ENCODE measurements at places on chromosomes 6 and 20. TPM values are rescaled to one million over a fixed set of nuclear protein-coding genes. Genes with fewer than 3 reads are reported as not detected.

The CPXM1 gene
- total RNA-seq: 30.5 TPM

The ME1 gene
- 11.4 TPM for total RNA-seq

The ISM1 gene
- total RNA-seq: 11.2 TPM

The KIF25 gene
- not detected for total RNA-seq

The MRAP2 gene
- 5.6 TPM for total RNA-seq

The AMD1 gene
- total RNA-seq: 79.7 TPM

The RAB22A gene
- 16.7 TPM for total RNA-seq

The LTB gene
- 1.6 TPM for total RNA-seq

The CALHM6 gene
- total RNA-seq: 3.4 TPM

The AGPAT4 gene
- 17.2 TPM for total RNA-seq

The CST2 gene
- not detected for total RNA-seq

Measured in skin of body (tissue), 3 donors.